ENCODE measurements at places on chromosomes 6 and 20. TPM values are rescaled to one million over a fixed set of nuclear protein-coding genes. Genes with fewer than 3 reads are reported as not detected.

DNA sequence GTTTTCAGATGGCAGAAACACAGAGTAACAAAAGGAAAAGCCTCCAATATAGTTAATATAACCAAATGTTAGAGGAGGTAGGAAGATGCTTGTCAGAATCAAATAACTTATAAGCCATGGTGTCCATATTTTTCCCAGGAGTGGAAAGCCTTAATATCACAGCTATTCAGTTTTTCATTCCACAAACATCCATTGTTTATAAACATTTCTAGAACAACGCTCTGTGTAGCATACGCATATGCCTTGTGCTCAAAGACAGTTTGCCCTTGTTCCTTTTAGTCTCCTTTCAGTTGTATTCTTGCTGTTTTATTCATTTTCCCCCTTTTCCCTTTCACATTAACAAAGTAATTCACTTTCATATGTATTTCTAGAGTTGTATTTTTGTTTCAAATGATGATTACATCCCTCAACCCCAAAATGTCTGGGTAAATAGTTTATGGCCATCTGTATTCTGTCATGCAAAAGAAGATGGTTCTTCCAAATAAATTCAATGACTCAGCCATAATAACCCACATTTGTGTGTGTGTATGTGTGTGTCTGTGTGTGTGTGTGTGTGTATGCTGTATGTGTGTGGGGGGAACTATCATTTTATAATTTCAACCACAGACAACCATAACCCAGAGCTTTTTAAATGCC, 455.7 kb upstream of the SOX4 start:
- no peak for DNase-seq

GRCh38 chr6:146813554-146813953, 214.8 kb downstream of the ADGB start:
- no peak for DNase-seq

DNA sequence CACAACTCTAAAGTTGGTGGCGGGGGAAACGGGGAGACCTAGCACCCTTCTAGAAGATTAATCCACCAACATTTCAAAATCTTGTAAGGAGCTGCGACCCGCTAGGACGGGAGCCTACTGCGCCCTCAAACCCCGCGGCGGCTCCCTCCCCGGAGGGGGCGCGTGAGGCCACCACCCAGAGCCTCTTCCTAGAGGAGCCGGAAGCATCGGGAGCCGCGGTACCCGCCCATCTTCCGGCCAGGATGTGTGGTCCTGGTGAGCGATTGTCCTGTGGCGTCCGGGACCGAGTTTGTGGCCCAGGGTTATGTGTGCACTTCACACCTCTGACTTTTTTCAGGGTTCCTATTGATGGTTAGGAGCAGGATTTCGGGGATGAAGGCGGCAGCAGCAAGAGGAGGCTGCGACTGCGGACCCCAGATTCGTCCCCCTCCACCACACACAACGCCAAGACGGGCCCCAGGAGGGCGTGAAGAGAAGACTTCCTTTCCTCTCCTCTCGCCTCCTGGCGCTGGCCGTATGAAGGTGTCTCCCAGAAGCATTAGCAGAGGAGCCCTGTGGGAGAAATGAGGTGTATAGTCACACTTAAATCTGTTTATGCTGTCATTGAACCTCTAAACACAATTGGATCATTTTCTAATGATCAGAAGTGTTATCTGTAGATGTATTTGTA, 10.7 kb downstream of the ZNF165 start:
- no peak for DNase-seq

GRCh38 chr6:56380476-56380875, 133.1 kb upstream of the COL21A1 start:
- DNase-seq, result no peak

- no peak for DNase-seq
Observed at GRCh38 chr6:35678021-35678654, 10.6 kb downstream of the FKBP5 start.

- DNase-seq, result no peak
Observed at GRCh38 chr6:8574749-8575468, 139.6 kb upstream of the SLC35B3 start.

GRCh38 chr20:60297649-60298048, 339.4 kb downstream of the CDH26 start:
- no peak for DNase-seq

- DNase-seq, result no peak
Observed at GRCh38 chr6:166466178-166467122, 83.7 kb upstream of the MPC1 start.

GRCh38 chr6:51105357-51105756, 286.7 kb downstream of the TFAP2B start:
- no peak for DNase-seq

DNA sequence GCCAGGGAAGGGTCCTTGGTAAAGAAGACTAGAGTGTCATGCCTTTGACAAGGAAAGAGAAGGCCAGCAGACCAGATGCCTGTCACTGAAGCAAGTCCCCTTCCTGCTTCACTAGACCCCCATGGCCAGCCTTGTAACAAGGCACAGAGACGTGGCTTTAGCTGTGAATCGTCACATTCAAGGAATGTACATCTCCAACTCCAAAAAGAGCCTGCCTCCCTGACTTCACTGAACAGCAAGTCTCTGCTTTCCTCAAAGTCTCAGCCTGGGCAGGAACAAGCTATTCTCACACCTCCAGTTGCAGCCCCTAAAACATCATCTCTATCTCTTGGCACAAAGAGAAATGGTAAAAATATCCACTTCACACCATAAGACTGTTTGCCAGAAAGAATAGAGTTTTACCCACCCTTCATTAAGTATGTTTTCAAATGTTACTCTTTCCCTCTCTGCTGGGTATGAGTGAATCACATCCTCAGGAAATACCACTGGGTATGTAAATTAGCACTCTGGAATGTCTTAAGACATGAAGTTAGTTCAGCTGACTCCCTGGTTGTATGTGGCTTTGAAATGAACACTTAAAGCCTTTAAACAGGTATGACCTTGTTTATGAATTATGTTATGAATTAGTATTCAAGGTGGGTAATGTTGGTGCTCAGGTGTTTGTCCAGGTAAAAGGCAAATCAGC, 46.4 kb upstream of the NT5E start:
- no peak for DNase-seq

DNA sequence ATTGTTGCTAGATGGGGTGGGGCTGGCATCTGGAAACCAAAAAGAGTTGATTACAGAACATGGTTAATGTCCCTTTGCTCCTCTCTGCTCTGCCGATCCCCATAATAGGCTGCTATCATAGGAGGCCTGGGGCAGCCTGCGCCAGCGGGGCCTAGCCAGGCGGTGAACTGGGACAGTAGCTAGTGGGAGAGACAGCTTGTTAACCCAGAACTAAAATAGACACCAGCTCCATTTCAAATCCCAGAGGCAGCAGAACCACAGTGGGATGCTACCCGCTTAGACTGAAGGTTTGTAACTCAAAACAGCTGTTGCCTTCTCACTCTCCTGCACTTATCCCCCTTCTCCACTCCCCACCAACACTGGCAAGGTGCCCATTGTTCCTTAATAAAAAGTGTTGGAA, 98.5 kb downstream of the SSR1 start:
- DNase-seq, result no peak

DNA sequence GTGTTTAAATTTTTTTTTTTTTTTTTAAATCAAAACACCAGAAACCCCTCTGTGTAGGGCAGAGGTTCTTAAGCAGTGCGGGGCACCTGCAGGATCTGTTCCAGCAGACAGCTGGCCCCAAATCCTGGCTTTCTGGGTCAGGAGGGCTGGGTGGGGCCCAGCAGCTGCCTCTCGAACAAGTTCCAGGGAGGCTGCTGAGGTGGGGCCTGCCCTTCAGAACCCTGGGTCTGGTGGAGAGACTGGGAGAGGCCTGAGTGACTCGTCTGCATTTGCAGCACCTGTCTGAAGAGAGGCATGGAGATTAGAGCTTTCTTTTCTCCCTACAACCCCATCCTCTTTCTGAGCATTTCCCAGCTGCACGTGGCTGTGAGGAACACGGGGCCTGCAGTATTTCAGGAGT, 8.4 kb downstream of the PSMG4 start:
- no peak for DNase-seq

GRCh38 chr6:129853996-129854711, 7.0 kb downstream of the TMEM244 start:
- DNase-seq, result no peak

DNA sequence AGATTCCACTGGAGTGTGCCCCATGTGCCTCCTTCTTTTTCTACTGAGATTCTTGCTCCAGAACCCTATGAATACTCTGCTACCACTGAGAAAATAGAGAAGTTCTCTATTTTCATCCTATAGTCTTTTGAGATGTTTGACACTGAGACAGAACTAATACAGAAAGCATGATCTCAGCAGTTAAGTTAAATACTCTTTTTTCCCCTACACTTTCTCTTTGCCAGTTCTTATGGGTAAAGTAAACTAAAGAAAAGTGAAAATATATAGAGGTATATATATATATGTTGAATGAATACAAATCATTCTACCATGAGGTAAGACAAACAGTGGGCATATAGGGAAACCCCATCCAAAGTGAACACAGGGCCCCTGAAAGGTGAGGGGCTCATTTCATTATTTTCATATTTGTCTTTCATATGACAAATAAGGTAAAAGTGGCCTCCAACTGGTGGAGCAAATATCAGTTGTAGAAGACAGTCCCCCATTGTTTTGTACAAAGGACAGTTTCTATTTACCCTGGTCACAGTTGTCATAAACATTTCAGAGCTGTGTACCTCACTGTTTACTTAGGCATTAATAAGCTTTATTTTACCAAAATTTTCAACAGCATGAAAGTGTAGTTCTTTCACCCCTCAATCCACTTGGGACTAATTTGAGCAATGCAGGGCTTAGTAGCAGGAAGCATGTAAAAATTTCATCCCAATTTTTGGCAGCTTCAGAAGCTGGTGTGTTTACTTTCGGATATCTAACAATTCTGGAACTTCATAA, 188.3 kb upstream of the MARCKS start:
- DNase-seq, result no peak

- DNase-seq, result no peak
Observed at GRCh38 chr6:4478098-4478497, 298.1 kb upstream of the CDYL start.

DNA sequence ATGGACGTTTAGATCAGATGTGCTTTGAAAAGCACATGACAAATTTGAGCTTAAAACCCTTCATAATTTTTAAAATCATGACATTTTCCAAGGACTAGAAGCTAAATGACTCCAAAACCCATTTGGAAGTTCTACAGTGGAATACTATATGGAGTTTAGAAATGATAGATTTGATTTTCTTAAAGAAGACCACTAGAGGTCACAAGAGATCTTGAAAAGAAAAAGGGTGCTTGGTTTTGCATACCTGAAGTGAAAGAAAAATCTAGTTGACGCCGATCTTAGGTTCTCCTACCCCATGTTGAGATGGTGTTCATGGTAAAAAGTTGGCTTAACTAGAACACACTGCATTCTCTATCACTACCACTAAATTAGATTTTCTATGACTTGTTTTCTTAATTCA, 31.5 kb downstream of the CFAP61 start:
- no peak for DNase-seq

DNA sequence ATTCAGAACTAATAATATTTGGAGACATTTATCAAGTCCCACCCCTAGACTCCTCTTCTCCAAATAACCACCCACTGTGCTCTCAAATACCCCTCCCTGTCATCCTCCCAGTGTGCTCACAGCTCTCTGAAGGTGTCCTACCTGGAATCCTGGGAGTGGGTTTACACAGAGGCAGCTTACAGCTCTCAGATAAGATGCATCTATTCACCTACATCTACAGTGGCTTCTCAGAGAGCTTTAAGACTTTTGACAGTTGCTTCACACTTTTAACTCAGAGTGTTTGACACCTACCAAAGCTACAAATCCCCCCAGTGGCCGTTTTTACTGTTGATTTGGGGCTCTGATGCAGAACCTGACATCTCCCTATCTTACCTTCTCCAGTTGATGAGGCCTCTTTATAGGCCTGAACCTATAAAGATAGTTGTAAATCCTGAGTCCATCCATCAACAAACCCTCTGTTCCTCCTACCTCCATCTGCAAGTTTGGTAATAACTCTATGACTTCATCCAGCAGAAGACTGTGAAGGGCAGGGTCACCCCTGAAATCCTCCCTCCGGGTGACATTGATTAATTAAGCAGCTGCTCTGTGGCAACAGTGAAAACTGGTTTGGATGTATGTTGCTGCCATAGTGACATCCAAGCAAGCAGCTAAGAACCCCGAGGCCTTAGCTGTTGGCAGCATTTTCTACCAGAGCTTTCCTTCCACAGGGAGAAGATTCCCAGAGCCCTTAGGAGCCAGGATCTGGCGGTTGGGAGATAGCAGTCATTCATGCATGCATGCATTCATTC, 226.1 kb upstream of the RREB1 start:
- peak; percentile 48 for DNase-seq

DNA sequence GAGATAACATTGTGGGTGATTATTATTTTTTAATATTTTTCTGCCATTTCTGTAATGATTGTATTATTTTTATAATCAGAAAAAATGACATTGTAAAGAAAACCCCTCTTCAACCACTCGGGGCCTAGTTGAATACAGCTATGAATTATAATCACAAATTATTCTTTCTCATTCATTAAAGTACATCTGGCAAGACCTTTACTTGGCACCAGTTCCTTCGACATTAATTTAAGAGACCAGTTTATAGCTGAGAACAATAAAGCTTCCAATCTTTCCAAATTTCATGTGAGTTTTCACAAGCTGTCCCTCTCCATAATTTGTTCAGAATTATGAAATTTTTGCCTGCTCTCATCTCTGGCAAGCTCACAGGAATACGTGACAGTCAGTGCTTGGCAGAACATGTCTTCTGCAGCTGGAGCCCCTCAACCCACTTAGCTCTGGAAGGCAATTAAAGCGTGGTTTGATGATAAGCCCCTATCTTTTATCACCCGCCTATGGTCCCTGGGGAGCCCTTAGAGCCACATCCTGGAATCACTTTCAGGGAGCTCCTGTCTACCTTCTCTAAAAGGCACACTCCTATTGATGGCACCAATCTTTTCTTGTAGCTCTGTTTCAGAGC, 237.2 kb upstream of the PRND start:
- DNase-seq, result no peak

DNA sequence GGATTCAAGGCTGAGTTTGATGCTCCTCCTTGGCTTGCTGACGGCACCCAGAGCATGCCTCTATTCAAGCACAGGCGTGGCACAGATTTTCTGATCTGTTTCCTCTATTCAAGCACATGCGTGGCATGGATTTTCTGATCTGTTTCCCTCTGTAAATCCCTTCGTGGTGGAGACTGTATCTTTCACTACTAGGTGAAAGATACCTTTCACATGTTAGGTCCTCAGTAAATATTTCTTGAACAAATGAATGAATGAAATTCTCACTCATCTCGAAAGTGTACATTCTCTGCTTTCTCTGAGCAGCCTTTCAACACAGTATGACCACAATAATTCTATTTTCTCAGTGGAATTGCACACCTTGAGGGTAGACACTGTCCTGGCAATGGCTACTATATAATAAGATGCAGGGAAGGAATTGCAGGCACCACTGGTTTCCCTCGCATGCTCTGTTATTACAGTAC, 72.6 kb upstream of the F13A1 start:
- DNase-seq, result no peak

Gene LY6G6F
- not detected for total RNA-seq

Gene RFX6
- total RNA-seq, result not detected

Gene TAAR9
- not detected for total RNA-seq

Gene PAK5
- 0.66 TPM for total RNA-seq

Gene GSTA4
- total RNA-seq, result 19.3 TPM

Gene SAPCD1
- 2.0 TPM for total RNA-seq

Gene EDN3
- 0.96 TPM for total RNA-seq

Gene LHFPL5
- total RNA-seq, result not detected

Gene NFKBIL1
- 22.3 TPM for total RNA-seq

All from breast epithelium (tissue), 4 donors.